ENCODE measurements at places on chromosomes 12 and 14. TPM values are rescaled to one million over a fixed set of nuclear protein-coding genes. Genes with fewer than 3 reads are reported as not detected.

NYNRIN gene
- total RNA-seq, result 10.1 TPM

GNB3 gene
- total RNA-seq, result 1.5 TPM

BIN2 gene
- 4.6 TPM for total RNA-seq

AQP6 gene
- not detected for total RNA-seq

CCDC175 gene
- total RNA-seq, result not detected

NR2C1 gene
- total RNA-seq, result 26.4 TPM

BAZ1A gene
- 3.4 TPM for total RNA-seq

KRT85 gene
- total RNA-seq, result not detected

LYZ gene
- 10.8 TPM for total RNA-seq

KLHL33 gene
- 0.44 TPM for total RNA-seq

PPP1R1A gene
- 111 TPM for total RNA-seq

- no peaks in the 10 kb centered on the region for H3K27me3 ChIP-seq
- peak overlapping the region; percentile 56 for H3K27ac ChIP-seq
- H3K4me3 ChIP-seq, result no peak overlapping the region
Measured at GRCh38 chr14:90583427-90583826, 186.6 kb downstream of the CALM1 start.

DNA sequence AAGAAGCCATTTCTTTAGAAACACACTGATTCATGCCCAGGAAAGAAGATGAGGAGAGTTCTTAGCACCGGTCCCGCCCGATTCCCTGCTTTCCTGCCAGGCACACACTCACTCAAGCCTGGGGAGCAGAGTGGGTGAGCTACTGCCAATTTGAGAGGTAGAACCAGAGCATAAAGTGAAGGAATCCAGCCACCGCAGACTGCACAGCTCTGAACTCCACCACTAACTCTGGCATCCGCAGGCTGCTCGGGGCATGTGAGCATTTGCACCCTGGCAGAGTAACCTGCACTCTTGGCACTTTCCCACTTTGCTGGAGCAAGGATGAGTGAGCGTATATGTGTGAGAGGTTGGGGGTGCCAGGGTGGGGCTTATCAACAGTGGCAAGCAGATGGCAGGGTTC is 4.0 kb upstream of the SYNDIG1L start:
- no peak for DNase-seq
- no peaks in the 10 kb centered on the region for H3K36me3 ChIP-seq
- no peaks in the 10 kb centered on the region for H3K4me1 ChIP-seq
- no peak overlapping the region for H3K4me3 ChIP-seq

DNA sequence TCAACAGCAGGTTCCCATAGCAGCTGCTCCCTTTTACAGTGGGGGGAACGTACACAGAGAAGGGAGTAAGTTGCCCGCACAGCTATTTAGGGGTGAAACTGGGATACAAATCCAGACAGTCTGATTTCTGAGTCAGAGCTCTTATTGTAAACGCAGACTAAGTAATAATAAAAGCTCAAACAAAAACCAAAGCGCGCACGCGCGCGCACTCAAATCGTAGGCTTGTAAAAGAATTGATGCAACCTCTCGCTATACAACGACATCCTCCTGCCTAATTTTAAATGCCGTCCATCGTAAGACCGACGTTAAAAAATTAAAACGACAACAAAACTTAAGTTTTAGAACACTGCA is 747 bp upstream of the DACT1 start:
- DNase-seq, result peak; percentile 84
- peaks cover 8% of the 10 kb centered on the region for H3K36me3 ChIP-seq
- H3K4me3 ChIP-seq, result peak overlapping the region; percentile 86

DNA sequence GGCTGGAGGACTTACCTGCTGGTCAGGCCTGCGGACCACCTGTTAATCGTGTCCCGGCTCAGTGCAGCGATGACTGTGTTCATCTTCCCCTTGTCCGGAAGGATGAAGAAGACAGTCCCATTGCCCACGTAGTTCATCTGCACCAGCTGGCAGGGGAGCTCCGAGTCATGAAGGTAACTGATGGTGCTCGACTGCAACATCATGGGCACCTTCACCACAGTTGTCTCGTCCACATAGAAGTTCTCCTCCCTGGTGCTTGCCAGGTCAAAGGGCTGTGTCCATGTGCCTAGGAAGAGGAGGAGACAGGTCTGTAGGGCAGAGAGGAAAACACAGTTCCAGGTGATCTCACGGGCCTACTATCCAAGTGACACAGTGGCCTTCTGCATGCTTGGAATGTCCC is 13.4 kb downstream of the SERPINA6 start:
- H3K36me3 ChIP-seq, result no peaks in the 10 kb centered on the region
- no peak overlapping the region for H3K27ac ChIP-seq
- H3K4me1 ChIP-seq, result no peaks in the 10 kb centered on the region
- no peaks in the 10 kb centered on the region for H3K27me3 ChIP-seq

- no peak overlapping the region for H3K4me3 ChIP-seq
- no peaks in the 10 kb centered on the region for H3K36me3 ChIP-seq
- DNase-seq, result no peak
- H3K4me1 ChIP-seq, result no peaks in the 10 kb centered on the region
Measured at GRCh38 chr14:54840336-54840735, 62.3 kb downstream of the GCH1 start.

GRCh38 chr12:49824895-49825294 is 3.3 kb downstream of the NCKAP5L start:
- H3K27me3 ChIP-seq, result no peaks in the 10 kb centered on the region
- H3K27ac ChIP-seq, result peak overlapping the region; percentile 94
- peaks cover 18% of the 10 kb centered on the region for H3K36me3 ChIP-seq

DNA sequence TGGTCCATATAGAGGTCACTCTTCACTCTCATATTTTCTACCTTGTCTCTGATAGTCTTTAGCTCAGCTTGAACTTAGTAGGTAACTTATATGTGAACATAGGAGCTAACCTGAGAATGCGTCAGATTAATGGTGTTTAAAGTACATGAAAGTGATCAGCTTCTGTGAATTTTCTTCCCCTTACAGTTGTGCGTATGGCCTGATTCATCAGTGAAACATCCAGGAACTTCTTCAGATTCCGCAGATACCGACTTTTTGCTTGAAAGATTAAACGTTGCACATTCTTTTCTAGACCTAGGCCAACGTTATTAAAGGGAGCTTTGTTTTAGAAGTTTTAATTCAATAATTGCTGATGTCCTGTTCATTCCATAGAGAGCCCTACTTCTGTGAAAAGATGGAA is 1945.1 kb upstream of the SEL1L start:
- DNase-seq, result no peak
- H3K36me3 ChIP-seq, result no peaks in the 10 kb centered on the region
- H3K4me3 ChIP-seq, result no peak overlapping the region
- H3K27me3 ChIP-seq, result no peaks in the 10 kb centered on the region

DNA sequence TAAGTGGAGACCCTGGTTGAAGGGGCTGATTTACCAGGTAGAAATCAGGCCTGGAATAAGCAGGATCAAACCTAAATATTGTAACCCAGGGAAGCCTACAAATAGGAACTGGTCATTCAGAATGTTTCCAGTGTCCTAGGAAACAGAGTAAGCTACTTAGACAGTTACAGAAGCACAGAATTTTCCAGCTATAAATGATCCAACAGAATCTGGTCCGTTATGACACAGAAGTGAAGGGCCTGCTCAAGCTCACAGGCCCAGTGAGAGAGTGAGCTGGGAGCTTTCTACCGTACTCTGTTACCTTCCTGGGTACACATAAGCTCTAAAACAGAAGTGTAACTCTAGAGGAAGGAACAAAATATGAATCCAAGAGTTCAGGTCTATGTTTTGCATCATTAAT is 119.1 kb downstream of the TTC7B start:
- no peak for DNase-seq
- no peaks in the 10 kb centered on the region for H3K36me3 ChIP-seq
- no peaks in the 10 kb centered on the region for H3K27me3 ChIP-seq
- H3K27ac ChIP-seq, result peak overlapping the region; percentile 93
- H3K4me1 ChIP-seq, result peaks cover 33% of the 10 kb centered on the region

DNA sequence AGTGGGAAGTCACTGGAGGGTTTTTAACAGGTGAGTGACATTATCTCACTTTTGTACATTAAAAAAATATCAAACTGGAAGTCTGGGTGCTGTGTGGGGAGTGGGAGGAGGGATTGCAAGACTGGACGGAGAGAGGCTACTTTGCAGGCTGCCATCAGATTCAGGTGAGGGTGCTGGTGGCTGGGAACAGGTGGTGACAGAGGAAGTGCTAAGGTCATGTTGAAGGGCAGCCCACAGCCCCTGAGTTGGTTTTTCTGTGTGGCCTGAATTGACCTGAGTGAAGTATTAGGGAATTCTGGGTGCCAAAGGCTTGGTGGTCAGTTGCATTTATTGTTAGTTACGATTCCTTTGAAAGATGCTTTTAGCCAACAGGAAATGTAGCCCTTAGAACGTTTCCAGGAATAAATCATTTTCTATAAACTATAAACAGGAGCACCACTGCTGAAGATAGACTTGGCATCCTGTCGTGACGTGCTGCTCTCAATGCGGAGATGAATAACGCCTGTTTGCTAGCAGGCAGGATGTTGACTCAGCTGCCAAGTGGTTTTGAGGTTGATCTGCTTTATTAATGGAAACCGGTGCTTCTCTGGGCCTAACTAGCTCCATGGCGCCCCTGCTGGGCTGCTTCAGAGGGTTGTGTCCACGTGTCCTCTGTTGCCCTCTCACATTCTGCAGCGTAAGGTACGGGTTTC is 707.5 kb upstream of the TMEM132C start:
- no peak overlapping the region for H3K27ac ChIP-seq
- H3K27me3 ChIP-seq, result no peaks in the 10 kb centered on the region
- no peak overlapping the region for H3K4me3 ChIP-seq
- H3K4me1 ChIP-seq, result no peaks in the 10 kb centered on the region
- no peak for DNase-seq
- H3K36me3 ChIP-seq, result no peaks in the 10 kb centered on the region

DNA sequence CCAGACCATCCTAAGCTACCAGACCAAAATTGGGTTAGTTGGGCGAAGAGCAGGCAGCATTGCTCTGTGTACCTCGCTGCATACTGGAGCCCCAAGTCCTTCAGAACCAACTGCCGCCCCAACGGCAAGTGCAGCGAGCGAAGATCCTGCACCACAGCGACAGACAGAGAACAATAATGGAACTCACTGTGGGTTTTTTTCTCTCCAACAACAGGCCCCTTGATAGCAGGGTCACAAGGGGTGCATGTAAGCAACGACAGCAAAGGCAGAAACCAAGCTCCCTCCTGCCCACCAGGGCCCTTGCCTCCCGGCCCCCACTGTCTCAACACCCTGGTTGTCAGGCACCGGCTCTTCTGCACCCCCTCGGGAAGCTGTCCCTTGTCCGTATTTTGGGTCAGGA is 39.0 kb downstream of the RNF34 start:
- no peaks in the 10 kb centered on the region for H3K27me3 ChIP-seq
- no peak overlapping the region for H3K4me3 ChIP-seq
- H3K27ac ChIP-seq, result no peak overlapping the region

- H3K27ac ChIP-seq, result no peak overlapping the region
- no peaks in the 10 kb centered on the region for H3K36me3 ChIP-seq
- no peaks in the 10 kb centered on the region for H3K4me1 ChIP-seq
- H3K4me3 ChIP-seq, result no peak overlapping the region
- H3K27me3 ChIP-seq, result no peaks in the 10 kb centered on the region
Measured at GRCh38 chr14:79424462-79424861, 786.8 kb downstream of the DIO2 start.

- no peak for DNase-seq
- H3K36me3 ChIP-seq, result no peaks in the 10 kb centered on the region
- no peak overlapping the region for H3K27ac ChIP-seq
- H3K4me3 ChIP-seq, result no peak overlapping the region
- no peaks in the 10 kb centered on the region for H3K4me1 ChIP-seq
Measured at GRCh38 chr12:118302053-118302452, 70.7 kb downstream of the TAOK3 start.

DNA sequence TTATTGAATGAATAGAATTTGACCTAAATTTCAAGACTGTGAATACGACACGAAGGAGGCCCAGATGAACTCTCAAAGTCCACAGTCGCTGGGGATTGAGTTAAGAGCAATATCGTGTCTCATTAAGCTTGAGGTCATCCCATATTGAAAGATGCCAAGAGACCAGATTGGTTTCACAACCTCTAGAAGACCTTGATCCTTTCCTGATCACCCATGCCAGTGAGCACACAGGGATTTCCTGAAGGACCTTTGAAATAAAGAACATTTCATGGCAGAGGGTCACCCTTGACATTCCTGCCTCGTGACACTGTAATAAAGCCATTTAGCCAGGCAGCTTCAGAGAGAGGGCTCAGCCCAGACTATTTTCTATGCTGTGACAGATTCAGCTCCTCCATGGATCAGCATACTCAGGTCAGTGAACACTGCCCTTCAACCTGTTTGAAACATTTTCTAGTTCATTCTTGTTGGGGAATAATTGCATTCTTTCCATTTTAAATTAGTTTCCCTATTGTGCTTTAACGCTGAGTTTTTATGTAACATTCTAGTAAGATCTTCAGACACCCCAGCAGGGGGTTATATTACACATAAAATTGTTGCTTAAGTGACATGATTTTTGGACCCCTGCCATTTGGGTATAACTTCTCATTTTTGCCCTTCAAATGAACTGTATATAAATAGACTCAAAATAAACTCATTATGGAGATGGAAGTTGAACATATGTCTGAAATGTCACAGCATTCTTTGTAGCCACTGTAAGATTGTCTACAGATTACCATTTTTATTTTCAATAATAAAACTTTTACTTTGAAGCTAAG is 213.2 kb downstream of the C12orf50 start:
- H3K27ac ChIP-seq, result no peak overlapping the region
- DNase-seq, result no peak
- no peaks in the 10 kb centered on the region for H3K27me3 ChIP-seq
- H3K4me3 ChIP-seq, result no peak overlapping the region
- no peaks in the 10 kb centered on the region for H3K4me1 ChIP-seq

DNA sequence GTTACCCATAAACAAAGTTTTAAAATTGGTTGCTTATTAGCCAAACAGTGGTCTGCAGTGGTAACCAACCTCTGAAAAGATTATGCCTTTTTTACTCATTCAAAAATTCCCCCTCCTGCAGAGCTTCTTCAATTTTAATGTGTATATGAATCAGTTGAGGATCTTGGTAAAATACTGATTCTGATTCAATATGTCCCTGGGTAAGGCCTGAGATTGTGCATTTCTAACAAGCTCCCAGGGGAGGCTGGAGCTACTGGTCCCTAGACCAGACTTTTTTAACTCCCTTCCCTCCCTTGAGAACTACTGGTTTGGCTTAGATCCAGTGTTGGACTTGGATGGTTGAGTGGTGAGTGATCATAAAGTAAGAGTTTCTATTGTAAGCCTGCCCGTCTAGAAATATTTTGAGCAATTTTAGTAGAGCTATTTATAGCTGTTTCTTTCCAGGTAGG is 90.2 kb downstream of the FUT8 start:
- H3K36me3 ChIP-seq, result no peaks in the 10 kb centered on the region
- no peaks in the 10 kb centered on the region for H3K4me1 ChIP-seq
- H3K4me3 ChIP-seq, result no peak overlapping the region
- H3K27ac ChIP-seq, result no peak overlapping the region
- no peak for DNase-seq
- H3K27me3 ChIP-seq, result no peaks in the 10 kb centered on the region

DNA sequence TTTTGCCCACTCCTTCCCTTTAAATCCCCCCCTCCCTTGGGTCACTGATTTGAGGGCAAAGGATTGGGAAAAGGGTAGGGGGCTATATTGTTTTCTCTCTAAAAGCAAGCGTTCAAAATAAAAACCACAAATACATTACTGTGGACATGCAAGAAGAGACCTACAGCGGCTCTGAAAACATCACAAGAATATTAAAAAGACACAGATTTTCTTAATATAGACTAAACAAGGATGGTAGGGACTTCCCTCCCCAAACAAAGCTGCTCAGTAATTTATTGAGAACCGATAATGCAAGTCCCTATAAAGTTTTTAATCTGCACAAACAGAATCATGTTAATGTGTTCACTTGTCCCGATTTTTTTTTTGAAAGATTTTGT is 12.9 kb downstream of the TBX3 start:
- no peak overlapping the region for H3K4me3 ChIP-seq
- H3K27ac ChIP-seq, result no peak overlapping the region
- peaks cover 4% of the 10 kb centered on the region for H3K27me3 ChIP-seq
- H3K36me3 ChIP-seq, result peaks cover 26% of the 10 kb centered on the region
- DNase-seq, result no peak

GRCh38 chr12:66127650-66128049 is 2.9 kb downstream of the LLPH start:
- no peaks in the 10 kb centered on the region for H3K27me3 ChIP-seq
- no peak for DNase-seq
- peaks cover 49% of the 10 kb centered on the region for H3K36me3 ChIP-seq
